Inflammatory macrophage treated with lipopolysaccharide for 1 hour (primary cell): ENCODE measurements at places on chromosomes 4 and X.

DNA sequence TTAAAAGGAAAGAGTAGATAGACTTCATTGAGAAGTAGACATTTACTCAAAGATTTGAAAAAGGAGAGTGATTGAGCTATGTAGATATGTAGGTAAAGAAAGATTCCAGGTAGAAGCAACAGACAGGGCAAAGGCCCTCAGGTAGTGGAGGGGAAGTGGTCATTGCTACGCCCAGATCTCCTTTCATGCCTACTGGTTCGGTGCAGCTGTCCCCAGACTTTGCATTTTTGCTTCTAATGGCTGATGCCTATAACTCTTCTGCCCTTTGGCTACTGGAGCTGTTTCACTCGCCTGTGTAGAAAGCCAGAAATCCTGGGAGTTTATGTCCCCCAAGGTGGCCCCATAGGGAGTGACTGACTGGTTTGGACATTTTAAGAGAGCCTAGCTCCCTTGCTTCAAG is 16.9 kb upstream of the ARMCX2 start:
- DNase-seq: no peak

- DNase-seq: no peak
Observed at GRCh38 chrX:29083823-29084222, 496.6 kb downstream of the IL1RAPL1 start.

DNA sequence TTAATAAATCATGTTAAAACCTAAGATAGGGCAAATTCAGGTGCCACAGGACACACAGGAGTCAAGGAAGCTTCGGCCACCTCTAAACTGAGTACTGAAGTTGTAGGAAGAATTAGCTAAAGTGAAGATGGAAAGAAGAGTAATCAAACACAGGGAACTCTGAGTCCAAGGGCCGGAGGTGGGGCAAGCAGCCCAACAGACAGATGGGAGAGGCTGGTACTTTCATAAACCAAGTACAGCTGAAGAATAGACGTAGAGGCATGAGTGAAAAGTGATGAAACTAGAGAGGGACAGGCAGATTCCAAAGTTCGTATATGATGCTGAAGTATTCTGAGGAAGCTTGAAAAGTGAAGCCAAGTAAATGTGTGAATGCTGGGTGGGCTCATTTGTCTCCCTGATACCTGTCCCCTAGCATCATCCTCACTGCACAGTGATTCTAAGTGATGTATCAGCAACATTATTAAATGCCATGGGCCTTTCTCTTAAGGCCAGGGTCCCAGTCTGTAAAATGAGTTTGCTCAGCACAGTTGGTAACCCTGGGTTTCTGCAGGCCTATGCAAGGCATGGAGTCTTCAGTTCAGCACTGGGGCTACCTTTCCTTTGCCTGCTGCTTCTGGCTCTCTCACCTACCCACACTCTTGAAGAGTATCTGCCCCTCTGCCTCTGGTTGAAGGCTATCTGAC is 203.3 kb downstream of the NR3C2 start:
- DNase-seq: no peak

- no peak for DNase-seq
Observed at GRCh38 chrX:139287155-139287924, 243.2 kb upstream of the F9 start.

GRCh38 chrX:11887175-11887574 is 129.1 kb downstream of the MSL3 start:
- no peak for DNase-seq
